Eye (tissue), 1 donor: ENCODE measurements at places on chromosomes 16 and 17.
A peak's percentile ranks its signal among the peaks of the same experiment; 100 is the strongest.

DNA sequence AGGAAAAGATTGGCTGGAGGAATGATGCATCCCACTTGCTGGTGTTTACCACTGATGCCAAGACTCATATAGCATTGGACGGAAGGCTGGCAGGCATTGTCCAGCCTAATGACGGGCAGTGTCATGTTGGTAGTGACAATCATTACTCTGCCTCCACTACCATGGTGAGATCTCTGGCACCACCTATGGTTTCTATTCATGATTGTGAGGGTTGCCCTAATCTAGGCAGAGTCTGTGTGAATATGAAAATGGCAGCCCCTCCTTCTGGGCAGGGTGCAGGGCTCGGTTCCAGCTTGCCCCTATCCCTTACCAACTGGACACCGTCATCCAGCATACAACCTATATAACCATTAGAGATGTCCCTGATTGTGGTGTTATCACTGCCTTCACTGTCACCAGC, 33.4 kb downstream of the ITGB3 start:
- DNase-seq, result no peak

DNA sequence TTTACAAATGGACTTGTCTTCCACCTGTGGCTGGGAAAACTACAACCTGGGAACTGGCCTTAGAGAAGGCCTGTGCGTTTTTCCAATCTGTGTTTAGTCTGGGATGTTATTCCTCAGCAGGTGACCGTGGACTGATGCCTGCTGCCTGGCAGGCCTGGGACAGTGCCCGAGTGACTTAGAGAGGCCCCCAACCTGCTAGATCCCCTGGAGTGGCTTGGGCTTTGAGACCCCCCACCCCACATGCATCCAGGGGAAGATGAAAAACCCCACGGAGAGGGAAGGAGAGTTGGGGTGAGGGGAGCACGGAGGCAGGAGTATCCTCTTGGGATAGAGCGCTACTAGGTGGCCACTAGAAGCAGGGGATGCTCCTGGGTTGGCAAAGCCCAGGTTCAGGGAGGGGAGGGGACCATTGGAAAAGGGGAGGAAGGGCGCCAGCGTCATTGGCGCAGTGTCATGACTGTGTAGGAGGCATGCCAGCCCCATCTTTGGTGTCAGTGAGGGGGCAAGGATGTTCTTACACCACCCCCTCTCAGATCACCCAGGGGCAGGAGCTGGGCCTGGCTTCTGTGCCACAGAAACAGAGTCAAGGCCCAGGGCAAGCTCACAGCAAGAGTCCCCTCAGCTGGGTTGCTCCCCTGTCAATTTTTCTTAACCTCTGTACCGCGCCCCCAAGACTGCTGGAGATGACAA, 54.1 kb downstream of the MEAK7 start:
- DNase-seq, result no peak

- DNase-seq, result no peak
Observed at GRCh38 chr16:73230651-73231050, 182.7 kb upstream of the ZFHX3 start.

DNA sequence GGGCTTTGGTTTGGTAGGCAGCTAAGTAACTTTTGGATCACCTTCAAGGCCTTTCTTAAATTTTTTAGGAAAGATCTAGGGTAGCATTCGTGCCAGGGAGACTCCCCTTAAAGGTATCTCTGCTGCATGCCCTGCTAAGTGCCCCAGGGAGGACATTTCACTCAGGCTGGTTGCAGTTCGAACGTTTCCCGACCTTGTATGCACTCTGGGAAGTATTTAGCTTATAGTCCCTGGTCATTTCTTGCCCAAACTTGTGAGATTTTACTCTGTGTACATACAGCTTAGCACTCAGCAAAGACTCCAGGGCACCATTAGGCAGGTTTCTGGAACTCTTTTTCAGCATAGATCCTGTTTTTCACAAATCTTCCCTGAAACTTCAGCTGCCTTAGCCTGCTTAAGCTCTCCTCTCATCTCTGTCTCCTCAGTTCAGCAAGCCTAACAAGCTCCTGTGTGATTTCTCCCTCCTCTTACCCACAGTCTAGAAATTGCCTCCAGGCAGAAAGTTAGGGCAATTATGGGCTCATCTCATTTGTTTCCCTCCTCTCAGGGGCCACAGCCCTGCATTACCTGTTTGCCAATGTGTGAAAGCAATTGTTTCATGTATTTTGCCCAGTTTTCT, 84.6 kb downstream of the MRTFB start:
- DNase-seq, result peak; percentile 17

- DNase-seq, result no peak
Observed at GRCh38 chr17:59328601-59329000, 2.9 kb upstream of the YPEL2 start.

GRCh38 chr16:525520-526180, 1.9 kb upstream of the CAPN15 start:
- peak; percentile 54 for DNase-seq

DNA sequence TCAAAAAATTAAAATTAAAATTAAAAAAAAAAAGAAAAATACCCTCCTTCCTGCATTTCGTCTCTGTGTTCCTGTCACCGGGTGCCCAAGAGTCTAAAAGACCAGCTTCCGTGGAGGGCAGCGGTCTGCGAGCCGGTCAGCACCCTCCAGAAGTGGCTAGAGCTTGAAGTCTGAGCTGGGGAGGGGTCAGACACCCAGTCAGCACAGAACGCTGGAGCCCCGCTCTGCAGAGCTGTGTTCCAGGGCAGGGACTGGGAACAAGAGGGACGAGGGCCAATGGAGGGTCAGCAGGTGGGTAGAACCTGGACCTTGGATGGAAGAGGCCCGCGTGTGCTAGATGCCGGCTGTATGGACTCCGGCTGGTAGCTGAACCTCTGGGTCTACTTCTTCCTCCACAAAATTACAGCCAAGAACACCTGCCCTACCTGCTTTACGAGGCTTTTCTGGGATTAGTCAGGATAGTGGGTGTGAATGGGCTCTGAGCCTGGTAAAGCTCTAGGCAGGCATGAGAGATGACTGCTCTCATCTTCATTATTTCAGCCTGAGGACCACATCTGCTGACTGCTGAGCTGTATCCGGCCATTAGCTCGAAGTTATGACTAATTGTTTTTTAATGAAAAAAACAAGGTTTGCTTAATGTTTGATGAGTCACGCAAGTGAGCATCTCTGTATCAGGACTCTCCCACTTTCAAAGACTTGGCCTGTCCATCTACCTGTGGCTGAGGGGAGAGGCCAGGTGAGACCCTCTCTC, 5.9 kb downstream of the TRPV1 start:
- DNase-seq, result no peak

DNA sequence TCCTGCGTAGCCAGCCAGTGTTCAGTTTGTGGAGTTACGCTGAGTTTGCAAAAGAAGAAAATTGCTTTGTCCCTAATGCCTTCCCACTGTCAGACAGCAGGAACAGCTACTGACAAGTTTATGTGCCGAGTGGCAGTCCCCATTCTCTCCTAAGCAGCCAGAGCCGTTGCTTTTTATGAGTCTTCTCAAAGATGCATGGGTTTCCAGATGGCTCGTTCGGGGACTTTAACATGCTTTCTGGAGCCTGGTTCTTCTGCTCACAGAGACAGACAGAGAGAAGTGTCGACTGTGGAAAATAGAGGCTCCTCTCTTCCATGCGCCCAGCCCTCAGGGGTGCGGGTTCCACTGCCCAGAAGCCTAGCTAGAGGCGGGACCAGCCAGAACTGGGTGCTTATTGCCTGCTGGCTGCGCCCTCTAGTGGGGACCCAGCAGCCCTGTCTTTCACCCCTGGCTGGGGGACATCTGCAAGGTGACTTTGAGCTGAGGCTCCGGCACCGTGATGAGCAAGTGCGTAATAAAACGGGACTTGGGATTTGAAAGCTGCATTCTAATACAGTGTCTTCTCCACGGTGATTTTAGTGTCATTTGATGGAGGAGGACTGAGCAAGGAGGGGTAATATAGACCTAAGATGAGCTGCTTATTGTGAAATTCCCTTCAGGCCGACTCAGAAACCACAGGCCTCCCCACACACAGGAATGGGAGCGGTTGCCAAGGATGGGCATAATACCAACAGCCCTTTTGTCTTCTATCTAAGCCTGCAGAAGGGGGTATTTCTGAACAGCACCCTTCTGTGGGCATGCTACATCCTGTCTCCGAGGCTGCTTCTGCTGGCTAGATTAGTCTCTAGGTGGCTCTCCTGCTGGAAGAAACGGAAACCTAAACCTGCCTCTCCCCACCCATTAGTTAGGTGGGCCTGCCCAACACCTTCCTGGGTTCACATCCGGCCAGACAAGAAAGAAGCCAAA, 73.1 kb downstream of the CCDC182 start:
- peak; percentile 89 for DNase-seq

DNA sequence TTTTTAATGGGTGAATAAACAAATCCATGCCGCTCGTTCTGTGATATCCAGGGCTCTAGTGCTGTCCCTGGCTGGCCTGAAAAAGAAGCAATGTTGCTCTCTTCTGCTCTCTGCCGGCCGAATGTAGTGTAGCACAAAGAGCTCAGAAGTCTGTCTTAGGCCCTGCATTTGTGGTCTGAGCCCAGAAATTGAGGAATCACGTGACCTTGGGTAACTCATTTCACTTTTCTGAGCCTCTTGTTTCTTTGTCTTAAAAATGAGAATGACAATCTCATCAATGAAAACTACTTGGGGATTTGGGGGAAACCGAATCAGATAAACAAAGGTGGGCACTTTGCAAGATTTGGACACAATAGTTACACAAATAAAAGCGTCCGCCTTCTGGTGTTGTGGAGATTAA, 381.6 kb upstream of the ASIC2 start:
- DNase-seq, result peak; percentile 91

- DNase-seq, result no peak
Observed at GRCh38 chr16:69941251-69942098, 9.7 kb upstream of the CLEC18A start.

DNA sequence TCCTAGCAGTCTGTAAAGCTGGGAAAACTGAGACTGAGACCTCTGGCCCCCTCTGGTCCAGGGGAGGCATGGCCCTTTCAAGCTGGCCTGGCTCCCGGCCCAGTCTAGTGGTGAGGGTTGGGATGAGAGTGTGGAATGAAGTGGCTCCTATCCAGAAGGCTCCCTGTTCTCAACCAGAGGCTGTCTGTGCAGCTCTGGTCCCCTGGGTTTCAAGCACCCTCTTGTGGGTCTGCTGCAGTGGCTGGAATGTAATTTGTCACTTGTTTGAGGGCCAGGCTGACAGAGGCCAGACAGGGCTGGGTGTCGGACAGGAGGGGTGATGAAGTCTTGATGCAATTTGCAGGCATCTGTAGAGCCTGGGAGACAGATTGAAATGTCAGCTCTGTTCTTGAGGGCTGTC, 22.1 kb upstream of the PHF12 start:
- no peak for DNase-seq

GRCh38 chr16:87172632-87173031, 144.6 kb downstream of the C16orf95 start:
- no peak for DNase-seq

GRCh38 chr17:326010-326621, 26.5 kb downstream of the RPH3AL start:
- DNase-seq, result peak; percentile 57

- DNase-seq, result no peak
Observed at GRCh38 chr16:31224092-31224955, 7.4 kb upstream of the PYDC1 start.

DNA sequence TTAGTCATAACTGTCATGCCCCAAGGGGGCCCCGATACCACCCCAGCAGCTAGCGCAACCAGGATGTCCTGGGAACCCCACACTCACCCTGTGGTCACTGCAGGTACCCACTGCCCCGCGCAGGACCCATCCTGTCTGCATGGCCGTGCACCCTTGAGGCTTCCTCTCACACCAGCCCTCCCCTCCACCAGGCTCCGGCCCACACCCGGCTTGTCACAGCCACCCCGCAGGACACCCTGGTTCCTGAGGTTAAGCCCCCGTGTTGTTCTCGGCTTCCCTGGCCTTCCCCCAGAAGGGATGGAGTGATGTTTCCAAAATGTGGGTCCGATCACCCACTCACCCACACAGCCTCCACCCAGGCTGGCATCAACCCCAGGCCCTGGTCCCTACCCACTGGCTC, 7.5 kb downstream of the DNASE1L2 start:
- DNase-seq, result no peak

DNA sequence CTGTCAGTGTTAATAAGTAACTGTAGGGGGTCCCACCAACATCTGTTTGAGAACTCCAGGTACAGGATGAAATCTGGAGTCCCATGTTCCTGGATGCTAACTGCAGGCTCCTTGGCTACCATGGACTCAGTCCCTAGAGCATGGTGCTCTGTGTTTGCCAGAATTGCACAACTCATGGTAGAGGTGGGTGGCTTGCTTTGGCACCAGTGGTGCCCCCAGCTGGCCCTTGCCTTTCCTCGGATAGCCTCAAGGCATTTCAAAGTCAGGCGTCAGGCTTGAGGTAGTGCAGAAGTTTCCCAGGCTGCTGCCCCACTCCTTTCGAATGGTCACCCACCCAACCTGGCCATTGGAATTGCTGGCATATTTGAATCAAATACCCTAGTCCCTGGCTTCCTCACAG, 179.9 kb downstream of the RBFOX1 start:
- DNase-seq, result no peak

DNA sequence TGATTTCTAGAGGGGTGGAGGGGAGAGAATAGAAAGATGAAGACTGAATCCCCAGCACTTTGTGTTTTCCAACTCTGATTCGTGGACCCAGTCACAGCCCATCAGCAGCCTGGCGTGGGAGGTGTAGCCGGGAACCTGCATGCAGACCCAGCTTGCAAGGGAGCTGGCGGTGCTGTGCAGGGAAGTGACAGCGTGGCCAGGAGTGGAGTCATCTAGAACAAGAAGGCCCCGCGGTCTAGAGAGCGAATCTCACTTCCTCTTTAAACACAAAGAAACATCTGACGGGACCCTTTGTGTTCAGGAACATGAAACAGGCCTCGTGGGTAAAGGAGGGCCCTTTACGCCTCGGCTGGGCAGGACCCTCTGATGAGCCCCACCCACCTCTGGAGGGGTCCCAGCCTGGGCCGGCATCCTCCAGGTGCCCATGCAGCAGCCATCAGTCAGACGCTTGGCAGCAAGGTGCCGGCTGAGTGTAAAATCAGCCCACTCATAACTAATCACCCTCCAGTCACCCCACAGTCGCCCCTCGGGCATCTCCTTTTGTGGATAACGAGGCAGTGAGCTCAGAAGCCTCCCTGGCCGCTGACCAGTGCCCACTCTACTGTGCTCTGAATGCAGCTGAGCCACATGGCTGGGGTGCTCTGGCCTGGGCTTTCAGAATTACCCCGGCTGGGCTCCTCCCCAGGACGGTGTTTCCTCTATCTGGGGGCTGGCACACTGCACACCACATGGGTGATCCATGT, 4.4 kb downstream of the SNAI3 start:
- peak; percentile 27 for DNase-seq

- DNase-seq, result no peak
Observed at GRCh38 chr17:6660805-6661463, 9.4 kb downstream of the C17orf100 start.
